Activated T-helper 17 cell treated with anti-CD3 and anti-CD28 coated beads, Interleukin-2, amount 50 U/mL, for 72 hours (primary cell): ENCODE measurements at places on chromosomes 13 and 19. TPM values are rescaled to one million over a fixed set of nuclear protein-coding genes. Genes with fewer than 3 reads are reported as not detected.

PRTN3 gene
- not detected for total RNA-seq

KLF12 gene
- total RNA-seq = 14.3 TPM

CAPN12 gene
- 3.8 TPM for total RNA-seq

CFAP97D2 gene
- not detected for total RNA-seq

PGLYRP2 gene
- not detected for total RNA-seq

MAP4K1 gene
- 354 TPM for total RNA-seq
